ENCODE measurements at places on chromosomes 3 and 15.

- DNase-seq: no peak
Observed at GRCh38 chr3:21020681-21021080, 730.3 kb downstream of the ZNF385D start.

DNA sequence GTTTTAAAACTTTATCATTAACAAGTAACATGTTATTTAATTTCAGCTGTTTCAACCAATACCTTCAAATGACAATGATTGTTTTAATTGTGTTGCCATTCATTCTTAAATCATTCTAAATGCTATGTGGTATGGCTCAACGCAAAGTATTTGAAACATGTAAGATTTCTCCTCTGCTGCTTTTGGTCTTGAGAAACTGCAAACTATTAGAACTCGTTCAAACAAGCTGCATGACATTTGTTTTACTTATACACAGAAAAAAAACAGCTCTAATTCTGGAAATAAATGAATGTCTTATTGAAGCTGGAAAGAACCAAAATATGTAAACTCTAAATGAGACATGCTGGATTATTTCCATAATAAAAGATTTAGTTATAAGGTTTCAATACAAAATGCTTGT is 29.3 kb downstream of the FBN1 start:
- DNase-seq: no peak

DNA sequence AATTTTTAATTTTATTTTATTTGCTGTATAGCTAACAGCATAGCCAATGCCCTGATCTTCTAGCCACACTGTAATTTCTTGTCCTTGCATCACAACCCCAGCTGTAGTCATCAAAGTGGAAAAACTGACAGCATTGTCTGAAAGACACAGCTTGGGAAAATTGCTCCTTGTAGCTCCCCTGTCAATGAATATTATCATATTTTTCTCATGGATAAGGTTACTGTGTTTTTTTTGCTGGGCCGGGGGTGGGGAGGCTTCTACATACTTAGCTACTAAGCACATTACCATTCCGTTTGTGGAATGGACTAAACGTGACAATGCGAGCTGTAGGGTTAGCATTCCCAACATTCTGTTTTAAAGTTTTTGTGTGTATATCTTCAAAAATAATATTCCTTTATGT is 381.3 kb downstream of the TIGIT start:
- no peak for DNase-seq

- no peak for DNase-seq
Observed at GRCh38 chr3:132867956-132868355, 145.7 kb upstream of the NPHP3 start.

GRCh38 chr3:122691195-122691594 is 10.6 kb downstream of the PARP14 start:
- no peak for DNase-seq

DNA sequence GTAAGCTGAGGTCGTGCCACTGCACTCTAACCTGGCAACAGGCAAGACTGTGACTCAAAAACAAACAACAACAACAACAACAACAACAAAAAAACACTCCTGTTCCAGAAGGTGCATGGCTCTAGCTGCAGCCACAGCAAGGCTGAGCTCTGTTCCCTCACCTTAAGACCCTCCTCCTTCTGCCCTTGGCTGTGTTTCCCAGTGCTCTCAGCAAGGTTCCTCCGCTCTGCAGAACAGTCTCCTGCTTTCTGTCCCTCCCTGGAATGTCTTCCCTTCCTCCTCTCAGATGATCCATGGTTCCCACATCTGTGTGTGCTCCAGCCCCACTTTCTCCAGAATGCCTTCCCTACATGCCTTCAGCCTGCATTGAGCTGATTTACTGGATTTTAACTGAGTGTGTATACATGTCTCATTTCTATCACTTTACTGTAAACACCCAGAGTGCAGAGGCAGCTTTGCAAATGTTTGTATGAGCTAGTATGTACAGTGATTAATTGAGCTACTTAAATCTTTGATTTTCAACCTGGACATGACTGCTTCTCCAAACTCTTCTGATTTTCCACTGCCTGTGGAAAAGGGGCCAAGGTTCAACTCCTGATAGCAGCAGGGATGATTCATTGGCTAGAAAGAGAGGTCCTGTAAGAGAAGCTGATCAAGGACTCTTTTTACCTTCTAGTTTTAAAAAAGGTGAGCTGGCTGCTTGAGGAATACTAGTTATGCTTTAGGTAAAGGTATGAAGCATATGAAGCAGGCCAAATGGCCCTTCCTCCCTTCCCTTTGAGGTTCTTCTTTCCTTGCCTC is 14.7 kb downstream of the ANKUB1 start:
- DNase-seq: no peak

- DNase-seq: no peak
Observed at GRCh38 chr3:111605018-111605417, 9.9 kb upstream of the ZBED2 start.

DNA sequence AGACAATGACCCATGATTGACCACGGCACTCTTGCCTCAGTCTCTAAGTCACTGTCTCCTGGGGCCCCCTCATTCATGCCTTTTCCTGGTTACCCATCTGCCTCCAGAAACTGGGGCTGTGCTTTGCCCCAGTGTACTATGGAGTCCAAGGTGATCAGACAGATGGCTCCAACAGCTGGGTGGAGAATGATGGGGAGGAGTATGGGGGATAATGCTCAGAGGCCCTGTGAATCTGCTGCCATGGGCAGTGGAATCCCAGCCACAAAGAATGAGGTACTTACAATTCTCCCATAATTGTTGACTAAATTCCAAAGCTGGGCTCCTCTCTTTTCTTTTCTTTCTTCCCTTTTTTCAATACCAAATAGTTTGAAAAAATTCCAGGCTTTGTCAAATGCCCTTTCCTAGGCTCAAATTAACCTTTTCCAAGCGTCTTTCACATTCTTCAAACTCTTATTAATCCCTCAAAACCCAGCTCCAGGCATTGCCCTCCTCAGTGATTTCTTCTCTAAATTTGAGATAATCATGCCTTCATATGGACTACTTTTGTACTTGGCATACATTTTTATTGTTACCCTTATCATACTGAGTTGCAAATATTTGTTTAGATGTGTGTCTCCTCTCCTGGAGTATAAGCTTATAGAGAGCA is 148.5 kb upstream of the ICE2 start:
- DNase-seq: no peak

GRCh38 chr3:43055393-43055792 is 50.5 kb downstream of the POMGNT2 start:
- peak; percentile 28 for DNase-seq

DNA sequence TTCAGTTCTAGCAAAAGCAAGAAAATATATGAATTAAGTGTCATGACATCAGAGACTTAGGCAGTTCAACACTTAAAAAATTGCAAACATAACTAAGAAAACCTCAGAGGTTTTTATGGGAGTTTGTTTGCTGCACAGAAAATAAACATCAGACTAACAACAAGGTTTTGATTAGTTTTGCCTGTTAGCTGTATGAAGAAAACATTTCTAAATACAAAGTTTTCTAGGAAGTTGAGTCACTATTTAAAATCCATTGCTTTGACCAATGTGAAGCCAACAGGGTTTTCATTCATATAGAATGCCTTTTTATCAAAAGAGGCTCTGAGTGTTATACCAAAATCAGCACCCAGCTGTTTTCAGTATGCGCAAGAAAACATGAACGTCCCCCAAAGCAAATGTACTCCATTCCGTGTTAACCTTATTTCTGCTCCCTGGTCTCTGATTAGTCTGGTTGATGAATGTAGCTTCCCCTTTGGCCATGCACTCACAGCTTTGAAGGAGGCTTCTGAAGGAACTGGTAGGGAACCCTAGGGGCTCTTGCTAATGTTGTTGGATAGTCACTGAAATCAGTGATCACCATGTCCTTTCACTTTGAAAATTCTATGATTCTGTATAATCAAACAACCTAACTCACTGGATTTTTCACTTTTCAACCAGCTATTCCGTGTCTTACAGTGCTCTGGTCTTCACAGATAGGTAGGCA is 89.6 kb upstream of the TSEN2 start:
- DNase-seq: no peak

DNA sequence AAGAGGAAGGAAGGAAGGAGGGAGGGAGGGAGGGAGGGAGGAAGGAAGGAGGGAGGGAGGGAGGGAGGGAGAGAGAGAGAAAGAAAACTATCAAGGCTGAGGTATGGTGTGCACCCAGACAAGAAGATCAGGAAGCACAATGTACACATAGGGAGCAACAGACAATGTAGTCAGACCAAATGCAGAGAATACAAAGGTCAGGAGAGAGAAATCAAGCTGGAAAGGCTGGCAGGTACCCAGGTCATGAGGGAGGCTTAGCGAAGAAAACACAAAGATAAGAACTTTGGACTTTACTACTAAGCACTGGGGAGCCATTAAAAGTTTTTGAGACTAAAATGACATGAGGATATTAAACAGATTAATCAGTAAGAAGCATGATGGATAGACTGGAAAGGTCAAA is 176.0 kb upstream of the TMCO5A start:
- no peak for DNase-seq

DNA sequence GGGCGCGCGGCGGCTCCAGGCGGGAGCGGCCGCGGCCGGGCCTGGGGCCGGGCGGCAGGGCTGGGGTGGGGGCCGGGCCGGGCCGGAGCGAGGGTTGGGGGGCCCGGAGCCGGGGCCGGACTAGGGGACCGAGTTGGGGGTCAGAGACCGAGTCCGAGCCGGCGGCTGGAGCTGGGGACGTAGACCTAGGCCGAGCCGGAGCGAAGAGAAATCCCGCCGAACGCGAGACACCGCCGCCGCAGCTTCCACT is 37.3 kb downstream of the HMCES start:
- DNase-seq: no peak

GRCh38 chr15:80601256-80601655 is 93.9 kb upstream of the ABHD17C start:
- no peak for DNase-seq

DNA sequence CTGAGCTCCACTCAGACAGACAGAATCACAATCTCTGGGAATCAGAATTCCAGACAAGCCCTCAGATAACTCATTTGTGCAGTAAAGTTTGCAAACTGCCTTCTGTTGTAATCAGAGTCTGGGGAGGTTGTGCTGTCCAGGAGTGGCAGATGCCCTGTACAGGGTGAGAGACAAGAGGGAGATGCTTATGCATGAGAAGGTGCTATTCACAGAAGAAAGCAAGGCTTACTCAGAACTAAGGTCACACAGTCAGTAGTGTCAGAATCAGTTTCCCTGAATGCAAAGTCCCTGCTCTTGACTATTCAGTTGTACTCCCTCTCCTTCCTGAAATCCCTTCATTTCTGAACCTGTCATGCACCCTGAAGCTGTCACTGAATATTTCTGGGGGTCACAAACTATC is 43.7 kb downstream of the SRPRB start:
- no peak for DNase-seq

DNA sequence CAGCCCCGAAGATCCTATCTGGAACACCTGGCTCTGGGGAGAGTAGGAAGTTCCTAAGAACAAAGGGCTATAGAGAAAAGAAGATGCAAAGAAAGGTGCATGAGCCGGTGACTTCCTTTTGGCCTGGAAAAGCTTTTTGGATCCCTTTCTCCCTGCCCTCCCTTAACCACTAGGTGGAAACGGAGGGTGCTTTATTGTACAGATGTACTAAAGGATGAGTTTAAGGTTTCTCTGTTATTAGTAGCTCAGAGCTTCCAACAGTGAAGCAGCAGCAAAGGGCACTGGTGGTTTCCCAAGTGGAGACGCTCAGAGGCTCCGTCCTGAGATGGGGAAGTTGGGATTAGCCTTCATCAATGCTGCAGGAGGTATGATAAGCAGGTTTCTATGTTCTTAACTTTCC is 5.9 kb upstream of the ADGRG7 start:
- DNase-seq: peak; percentile 65

DNA sequence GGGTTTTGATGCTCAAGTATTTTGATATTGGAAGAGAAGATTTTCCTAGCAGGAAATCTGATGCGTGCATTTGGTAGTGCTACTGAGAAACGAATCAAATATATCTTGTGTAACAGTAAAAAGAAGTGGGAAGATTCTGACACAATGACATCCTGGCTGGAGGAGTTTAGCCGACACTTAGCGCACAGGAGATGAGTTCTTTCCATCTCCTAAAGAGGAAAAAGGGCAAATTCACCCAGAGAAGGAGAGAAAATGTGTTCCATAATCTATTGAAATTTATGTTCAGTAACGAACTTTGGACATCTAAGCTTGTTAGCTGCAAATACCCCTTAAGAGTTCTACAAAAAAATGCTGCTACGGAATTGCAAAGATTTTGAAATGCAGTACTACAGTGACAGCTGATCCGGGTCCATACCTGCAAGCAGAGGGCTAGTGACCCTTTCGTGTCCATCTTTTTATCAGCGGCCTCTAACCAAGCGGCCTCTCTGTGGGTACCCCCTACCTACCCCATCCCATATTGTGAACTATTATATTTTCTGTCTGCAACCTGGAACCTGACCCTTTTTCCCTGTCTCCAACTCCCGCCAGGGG is 971 bp downstream of the CPOX start:
- DNase-seq: no peak

DNA sequence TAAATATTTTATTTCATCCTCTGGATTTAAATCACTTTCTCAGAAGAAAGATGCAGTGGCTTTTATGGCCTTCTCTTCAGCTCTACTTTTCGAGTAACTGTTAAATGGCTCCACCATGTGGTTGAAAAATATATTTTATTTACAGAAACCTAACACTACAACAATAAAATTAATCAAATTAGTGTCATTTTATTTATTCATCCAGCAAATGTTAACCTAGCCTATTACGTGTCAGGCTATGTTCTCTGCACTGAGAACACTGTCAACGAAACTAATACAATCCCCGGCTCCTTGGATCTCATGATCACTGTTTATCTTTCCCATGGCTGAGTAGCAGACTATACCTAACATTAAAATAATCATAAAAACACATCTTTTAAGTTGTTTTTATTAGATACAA is 148.0 kb upstream of the OSTN start:
- DNase-seq: no peak

GRCh38 chr3:45612138-45612537 is 17.6 kb downstream of the LIMD1 start:
- DNase-seq: no peak

- no peak for DNase-seq
Observed at GRCh38 chr15:93488296-93488713, 399.3 kb upstream of the RGMA start.

GRCh38 chr3:73576999-73577461 is 47.7 kb downstream of the PDZRN3 start:
- DNase-seq: no peak

DNA sequence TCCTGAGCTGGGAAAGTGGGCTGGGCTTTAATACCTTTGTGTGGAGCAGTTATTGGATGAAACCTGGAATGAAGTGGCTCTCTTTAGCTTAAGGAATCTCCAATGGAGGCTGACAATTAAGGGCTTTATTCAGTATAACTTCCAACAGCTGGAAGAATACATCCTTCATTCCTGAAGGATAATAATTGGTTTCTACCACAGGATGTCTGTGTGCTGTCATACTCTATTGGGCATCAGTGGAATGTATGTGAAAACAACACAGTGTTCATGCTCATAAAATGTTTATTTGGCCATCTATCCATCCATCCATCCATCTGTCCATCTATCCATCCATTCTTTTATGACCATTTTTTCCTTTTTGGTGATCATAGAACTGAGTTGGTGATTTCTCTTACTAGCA is 220.7 kb upstream of the GAP43 start:
- DNase-seq: no peak

GRCh38 chr15:75069301-75069925 is 46.0 kb downstream of the PPCDC start:
- DNase-seq: no peak

- DNase-seq: no peak
Observed at GRCh38 chr3:142987080-142987700, 14.2 kb upstream of the U2SURP start.

- no peak for DNase-seq
Observed at GRCh38 chr15:99174567-99175395, 69.9 kb downstream of the SYNM start.

GRCh38 chr15:100172356-100173024 is 169.3 kb downstream of the ADAMTS17 start:
- DNase-seq: peak; percentile 33
